Upper lobe of left lung (tissue), 6 donors: ENCODE measurements at places on chromosomes 6 and 20.

- H3K4me3 ChIP-seq, result no peak overlapping the region
- H3K4me1 ChIP-seq, result no peaks in the 10 kb centered on the region
- H3K36me3 ChIP-seq, result no peaks in the 10 kb centered on the region
- H3K27ac ChIP-seq, result no peak overlapping the region
- DNase-seq, result no peak
These were observed 52.2 kb upstream of the NNAT start for GRCh38 chr20:37468886-37469285.

- no peaks in the 10 kb centered on the region for H3K27me3 ChIP-seq
- no peak overlapping the region for H3K27ac ChIP-seq
- no peaks in the 10 kb centered on the region for H3K4me1 ChIP-seq
- no peak for DNase-seq
- no peak overlapping the region for H3K4me3 ChIP-seq
These were observed 40.2 kb upstream of the CRISP1 start for GRCh38 chr6:49906526-49906925.

DNA sequence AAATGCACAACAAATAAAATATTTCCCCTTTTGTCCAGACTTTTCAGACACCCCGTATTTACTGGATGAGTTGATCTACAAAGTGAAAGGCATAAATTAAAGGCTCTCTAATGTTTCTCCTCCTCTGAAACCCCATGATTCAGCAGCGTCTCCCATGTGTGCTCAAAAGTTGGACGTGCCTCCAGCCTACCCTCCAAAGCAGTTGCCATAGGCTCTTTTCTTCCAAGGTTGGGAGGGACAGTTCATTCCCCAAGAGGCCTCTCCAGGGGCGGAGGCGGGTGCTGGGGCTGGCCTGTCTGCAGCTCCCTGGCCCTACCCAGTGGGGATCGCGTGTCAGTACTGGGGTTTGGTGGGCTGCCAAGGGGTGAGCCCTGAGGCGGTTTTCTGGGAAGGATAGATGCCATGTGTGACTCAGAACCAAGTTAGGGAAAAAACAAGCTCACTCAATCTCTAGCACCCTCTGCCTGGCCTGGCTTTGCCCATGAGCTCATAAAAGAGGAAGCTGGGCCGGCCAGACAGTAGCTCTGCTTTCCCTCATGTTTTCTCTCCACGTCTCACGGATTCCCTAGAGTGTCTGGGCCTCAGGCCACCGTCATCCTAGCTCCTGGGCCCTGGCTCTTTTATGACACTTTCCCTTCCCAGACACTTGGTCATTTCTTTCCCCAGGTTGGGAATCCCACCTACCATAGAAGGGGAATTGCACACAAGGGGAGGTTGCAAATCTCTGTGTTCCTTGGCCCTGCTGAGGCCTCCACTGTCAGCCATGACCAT is 8.0 kb upstream of the IER3 start:
- no peaks in the 10 kb centered on the region for H3K36me3 ChIP-seq
- DNase-seq, result peak; percentile 88
- H3K27me3 ChIP-seq, result no peaks in the 10 kb centered on the region
- no peak overlapping the region for H3K4me3 ChIP-seq

DNA sequence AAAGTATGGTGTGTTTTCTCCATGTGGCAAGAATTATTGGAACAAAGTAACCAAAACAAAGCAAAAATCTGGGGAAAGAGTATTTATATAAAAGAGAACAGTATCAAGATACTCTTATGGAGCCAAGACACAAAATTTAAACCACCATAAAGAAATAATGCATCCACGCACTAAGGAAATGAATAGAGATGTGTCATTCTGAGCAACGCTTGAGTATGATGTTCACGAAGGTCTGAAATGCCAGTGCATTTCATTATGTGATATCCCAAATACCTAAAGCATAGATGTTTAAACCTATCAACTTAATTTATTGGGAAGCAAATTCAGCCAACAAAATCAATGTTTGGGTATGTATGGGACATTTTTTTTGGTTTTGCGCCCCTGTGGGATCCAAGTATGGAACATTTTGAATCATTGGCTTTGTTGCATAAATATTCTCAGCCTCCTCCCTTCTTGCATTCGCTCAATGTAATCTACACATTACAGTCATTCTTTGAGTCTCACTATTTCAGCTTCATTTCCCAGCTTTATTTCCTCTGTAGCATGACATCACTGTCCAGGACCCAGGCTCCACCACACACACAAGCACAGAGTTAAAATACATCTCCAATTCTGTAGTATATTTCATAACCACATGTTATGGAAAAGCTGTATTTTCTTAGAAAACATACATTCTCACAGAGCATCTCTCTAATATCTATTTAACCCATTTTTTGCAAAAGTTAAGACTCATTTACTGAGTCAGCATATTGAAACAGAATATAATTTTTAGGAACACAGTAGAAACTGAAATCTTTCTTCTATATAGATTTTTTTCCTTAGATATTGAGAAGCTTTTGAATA is 11.6 kb upstream of the MOXD1 start:
- H3K4me1 ChIP-seq, result no peaks in the 10 kb centered on the region
- no peaks in the 10 kb centered on the region for H3K27me3 ChIP-seq
- no peak overlapping the region for H3K27ac ChIP-seq
- no peak overlapping the region for H3K4me3 ChIP-seq

DNA sequence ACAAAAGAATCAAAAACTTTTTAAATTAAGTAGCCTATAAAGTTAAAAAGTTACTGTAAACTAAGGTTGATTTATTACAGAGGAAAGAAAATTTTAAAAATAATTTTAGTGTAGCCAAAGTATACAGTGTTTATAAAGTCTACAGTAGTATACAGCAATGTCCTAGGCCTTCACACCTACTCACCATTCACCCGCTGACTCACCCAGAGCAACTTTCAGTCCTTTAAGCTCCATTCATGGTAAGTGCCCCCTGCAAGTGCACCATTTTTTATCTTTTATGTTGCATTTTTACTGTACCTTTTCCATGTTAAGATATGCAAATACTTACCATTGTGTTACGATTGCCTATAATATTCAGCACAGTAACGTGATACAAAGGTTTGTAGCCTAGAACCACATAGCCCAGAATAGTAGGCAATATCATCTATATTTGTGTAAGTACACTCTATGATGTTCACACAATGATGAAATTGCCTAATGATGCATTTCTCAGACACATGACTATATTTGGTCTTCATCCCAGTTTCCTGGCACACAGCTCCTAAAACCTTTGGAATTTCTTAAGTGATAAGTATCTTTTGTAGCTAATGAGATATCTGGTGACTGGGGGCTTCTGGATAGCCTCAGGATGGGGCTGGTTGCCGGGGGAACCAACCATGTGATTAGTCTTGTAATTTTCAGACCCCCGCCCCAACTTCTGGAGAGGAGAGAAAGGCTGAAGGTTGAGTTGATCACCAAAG is 111.0 kb downstream of the MRPL14 start:
- no peak overlapping the region for H3K4me3 ChIP-seq
- no peaks in the 10 kb centered on the region for H3K36me3 ChIP-seq
- H3K27me3 ChIP-seq, result no peaks in the 10 kb centered on the region
- no peak for DNase-seq
- no peak overlapping the region for H3K27ac ChIP-seq

DNA sequence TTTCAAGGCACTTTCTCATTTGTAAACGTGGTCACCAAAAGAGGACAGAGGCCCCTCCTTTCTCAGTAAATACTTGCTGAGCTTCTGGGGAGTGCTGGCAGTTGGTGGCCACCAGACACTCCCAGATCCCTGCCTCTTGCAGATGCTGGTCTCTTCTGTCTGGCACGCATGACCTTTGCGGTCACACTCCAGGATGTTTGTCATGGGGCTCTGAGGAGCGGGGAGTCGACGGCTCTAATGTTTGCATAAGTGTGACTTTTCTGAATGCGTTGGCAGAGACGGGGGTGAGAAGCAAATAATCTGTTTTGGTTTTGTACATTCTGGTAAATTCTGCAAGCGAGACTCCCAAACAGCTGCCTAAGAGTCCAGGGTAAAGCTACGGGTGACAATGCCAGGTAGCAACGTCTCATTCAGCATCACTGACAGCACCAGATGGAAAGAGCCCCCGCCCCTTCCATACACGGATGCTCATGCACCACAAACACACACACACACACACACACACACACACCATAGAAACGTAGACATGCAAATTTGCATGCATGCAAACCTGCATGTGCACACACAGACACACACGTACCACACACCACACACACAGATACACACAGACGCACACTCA is 101.1 kb downstream of the YTHDF1 start:
- no peak for DNase-seq
- no peaks in the 10 kb centered on the region for H3K36me3 ChIP-seq
- H3K4me3 ChIP-seq, result no peak overlapping the region
- no peaks in the 10 kb centered on the region for H3K4me1 ChIP-seq
- no peak overlapping the region for H3K27ac ChIP-seq
- no peaks in the 10 kb centered on the region for H3K27me3 ChIP-seq
